NCI-H524 treated with DMSO at 0.1 percent for 48 hours (cell line): ENCODE measurements at places on chromosomes 7 and 10.

GRCh38 chr10:132446661-132447445, 49.9 kb downstream of the PWWP2B start:
- no peak for DNase-seq

GRCh38 chr7:44440577-44441078, 49.8 kb downstream of the NUDCD3 start:
- no peak for DNase-seq

DNA sequence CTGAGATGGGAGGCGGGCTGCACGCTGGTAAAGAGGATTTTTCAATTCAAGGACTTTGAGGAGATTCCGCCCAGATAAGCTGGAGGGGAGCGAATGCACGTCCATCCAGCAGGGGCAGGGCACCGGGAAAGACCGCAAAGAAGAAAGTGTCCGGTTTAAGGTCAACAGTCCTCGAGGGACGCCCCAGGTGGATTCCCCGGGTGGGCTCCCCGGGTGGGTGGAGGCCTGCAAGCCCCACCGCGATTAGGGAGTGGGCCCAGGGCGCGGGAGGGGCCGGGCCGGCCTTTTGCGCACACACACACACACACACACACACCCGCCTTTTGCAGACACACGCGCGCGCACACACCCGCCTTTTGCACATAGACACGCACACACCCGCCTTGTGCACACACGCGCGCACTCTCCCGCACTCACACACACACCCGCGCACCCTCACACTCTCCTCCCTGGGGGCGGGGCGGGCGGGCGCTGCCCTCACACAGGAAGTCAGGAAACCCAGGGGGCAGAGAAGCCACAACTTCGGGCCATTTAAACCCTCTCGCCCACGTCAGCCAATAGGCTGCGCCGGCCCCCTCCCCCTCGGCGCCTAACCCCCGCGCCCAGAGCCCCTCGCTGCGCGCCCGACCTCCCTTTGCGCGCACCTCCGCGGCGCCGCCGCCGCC, 615 bp downstream of the ARHGAP12 start:
- no peak for DNase-seq

- no peak for DNase-seq
Observed at GRCh38 chr10:110505130-110505770, 7.5 kb downstream of the DUSP5 start.

DNA sequence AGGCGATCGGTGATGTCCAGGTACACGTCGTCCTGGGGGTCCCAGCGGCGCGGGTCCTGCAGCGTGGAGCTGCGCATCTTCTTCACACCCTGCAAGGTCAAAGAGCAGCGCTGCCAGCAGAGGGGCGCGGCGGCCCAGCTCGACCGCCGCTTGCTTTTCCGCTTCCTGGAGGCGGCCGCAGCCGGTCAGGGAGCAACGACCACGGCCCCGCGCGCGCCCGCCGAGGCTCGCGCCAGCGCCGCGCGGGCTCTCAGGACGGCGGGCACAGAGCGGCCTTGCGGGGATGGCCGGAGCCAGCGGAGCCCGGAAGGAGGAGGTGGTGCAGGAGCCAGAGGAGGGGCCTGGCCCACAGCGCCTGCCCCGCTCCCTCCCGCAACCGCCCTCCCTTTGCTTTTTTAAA, 76.4 kb upstream of the CDC14C start:
- DNase-seq = no peak

DNA sequence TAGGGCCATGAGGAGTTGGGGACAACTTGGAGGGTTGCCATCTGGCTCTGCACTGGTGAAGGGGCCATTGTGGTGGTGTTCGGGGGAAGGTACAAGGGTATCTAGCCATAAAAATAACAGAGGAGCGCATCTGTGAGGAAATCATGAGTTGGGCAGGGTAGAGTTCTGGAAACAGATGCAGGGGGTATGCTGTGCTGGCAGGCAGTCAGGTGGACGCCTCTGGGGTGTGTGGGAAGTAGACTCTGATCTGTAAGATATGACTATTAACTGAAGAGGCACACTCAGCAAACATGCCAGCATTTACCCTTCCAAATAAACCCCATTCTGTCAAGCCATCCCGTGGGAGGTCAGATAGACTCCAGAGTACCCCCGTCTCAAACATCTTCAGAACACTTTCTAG, 79.8 kb downstream of the CLEC2L start:
- no peak for DNase-seq

DNA sequence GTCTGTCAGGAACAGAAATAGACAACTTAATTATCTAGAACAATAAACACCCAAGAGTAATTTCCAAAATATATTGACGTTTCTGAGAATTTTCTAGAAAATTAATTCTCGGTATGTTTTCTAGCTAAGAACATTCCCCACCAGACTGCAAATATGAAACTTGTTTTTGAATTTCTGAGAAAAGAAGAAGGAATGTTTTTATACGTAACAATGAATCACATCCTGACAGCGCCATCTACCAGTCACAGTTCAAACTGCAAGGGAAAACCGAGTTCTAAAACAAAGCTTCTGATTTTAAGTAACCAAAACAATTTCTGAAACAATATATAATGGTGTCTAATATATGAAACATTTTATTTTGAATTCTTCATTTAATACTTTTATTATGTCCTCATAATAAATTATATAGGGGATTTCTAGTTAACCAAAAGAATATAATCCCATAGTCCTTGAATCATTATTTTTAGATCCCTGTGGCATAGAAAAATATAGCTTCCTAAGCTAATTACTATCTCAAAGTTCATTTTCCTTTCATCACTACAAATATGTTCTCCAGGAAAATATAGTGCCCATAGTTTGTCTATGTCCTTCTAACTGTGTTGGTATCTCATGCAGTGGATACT, 34.5 kb upstream of the MEOX2 start:
- DNase-seq = no peak

- DNase-seq = no peak
Observed at GRCh38 chr10:26755443-26755903, 58.0 kb downstream of the PDSS1 start.
